ENCODE measurements at places on chromosomes 2 and 18. TPM values are rescaled to one million over a fixed set of nuclear protein-coding genes. Genes with fewer than 3 reads are reported as not detected.

- H3K27me3 ChIP-seq, result peaks cover 3% of the 10 kb centered on the region
- no peaks in the 10 kb centered on the region for H3K4me1 ChIP-seq
- H3K27ac ChIP-seq, result no peak overlapping the region
Measured at GRCh38 chr18:32289483-32290075, 99.7 kb downstream of the MEP1B start.

GRCh38 chr2:349390-349789, 61.5 kb upstream of the ALKAL2 start:
- no peak for DNase-seq
- H3K4me3 ChIP-seq, result no peak overlapping the region
- H3K36me3 ChIP-seq, result no peaks in the 10 kb centered on the region
- H3K27ac ChIP-seq, result no peak overlapping the region
- H3K4me1 ChIP-seq, result no peaks in the 10 kb centered on the region

Gene ELOA2
- total RNA-seq, result not detected

GRCh38 chr2:221981912-221982470, 316.8 kb downstream of the PAX3 start:
- no peak overlapping the region for H3K27ac ChIP-seq
- no peak overlapping the region for H3K4me3 ChIP-seq
- H3K4me1 ChIP-seq, result no peaks in the 10 kb centered on the region
- H3K27me3 ChIP-seq, result no peaks in the 10 kb centered on the region
- no peak for DNase-seq
- no peaks in the 10 kb centered on the region for H3K36me3 ChIP-seq

Gene SERPINB2
- not detected for total RNA-seq

GRCh38 chr18:75089748-75090327, 119.1 kb downstream of the PTGR3 start:
- DNase-seq, result no peak
- H3K36me3 ChIP-seq, result no peaks in the 10 kb centered on the region
- H3K27me3 ChIP-seq, result no peaks in the 10 kb centered on the region
- no peak overlapping the region for H3K4me3 ChIP-seq
- no peaks in the 10 kb centered on the region for H3K4me1 ChIP-seq

All from activated CD8-positive, alpha-beta T cell treated with anti-CD3 and anti-CD28 coated beads, Interleukin-2, amount 10 ng/mL, durations not matched to agents 7 days and 5 days (primary cell).